NCI-H2029 treated with DMSO at 0.1 percent for 48 hours (cell line): ENCODE measurements at places on chromosomes 12 and 14.

DNA sequence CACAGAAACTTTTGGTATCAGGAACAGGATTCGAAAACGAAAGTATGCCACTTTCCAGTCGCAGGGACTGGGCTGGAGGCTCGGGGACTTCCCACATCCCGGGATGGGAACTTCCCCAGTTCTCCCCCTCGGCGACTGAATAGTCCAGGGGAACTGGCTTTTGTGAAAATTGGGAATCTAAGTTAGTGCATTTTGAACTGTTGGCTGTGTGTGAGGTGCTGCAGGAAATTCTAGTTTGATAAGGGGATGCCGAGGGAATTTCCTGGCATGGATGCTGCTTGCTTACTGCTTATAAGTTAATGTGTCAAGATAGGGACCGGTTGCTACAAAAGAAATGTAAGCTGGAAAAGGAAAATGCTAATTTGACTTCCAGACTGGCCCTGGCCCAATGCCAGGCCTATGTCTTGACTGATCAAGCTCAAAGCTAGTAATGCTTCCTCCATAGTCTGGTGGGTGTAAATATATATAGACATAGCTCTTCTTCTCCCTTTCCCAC is 73.4 kb upstream of the EIF5 start:
- DNase-seq, result no peak

DNA sequence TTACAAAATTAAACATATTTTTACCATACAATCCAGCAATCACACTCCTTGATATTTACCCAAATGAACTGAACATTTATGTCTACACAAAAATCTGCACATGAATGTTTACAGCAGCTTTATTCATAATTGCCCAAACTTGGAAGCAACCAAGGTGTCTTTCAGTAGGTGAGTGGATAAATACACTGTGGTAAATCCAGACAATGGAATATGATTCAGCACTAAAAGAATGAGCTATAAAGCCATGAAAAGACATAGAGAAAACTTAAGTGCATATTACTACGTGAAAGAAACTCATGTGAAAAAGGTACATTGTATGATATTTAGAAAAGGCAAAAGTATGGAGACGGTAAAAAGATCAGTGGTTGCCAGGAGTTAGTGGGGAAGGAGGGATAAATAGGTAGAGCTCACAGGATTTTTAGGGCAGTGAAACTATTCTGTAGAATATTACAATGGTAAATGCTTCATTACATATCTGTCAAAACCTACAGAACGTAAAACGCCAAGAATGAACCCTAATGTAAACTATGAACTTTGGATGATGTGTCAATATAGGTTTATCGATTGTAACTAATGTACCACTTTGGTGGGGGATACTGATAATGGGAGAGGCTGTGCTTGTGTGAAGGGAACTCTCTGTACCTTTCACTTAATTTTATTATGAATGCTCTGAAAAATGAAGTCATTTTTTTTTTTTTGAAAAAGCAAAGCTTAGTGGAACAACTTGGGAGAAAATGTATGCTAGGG is 295.7 kb downstream of the CEP128 start:
- DNase-seq, result no peak

- no peak for DNase-seq
Observed at GRCh38 chr12:78559886-78560285, 304.7 kb upstream of the SYT1 start.

- DNase-seq, result no peak
Observed at GRCh38 chr14:87149583-87150354, 843.2 kb downstream of the GALC start.

DNA sequence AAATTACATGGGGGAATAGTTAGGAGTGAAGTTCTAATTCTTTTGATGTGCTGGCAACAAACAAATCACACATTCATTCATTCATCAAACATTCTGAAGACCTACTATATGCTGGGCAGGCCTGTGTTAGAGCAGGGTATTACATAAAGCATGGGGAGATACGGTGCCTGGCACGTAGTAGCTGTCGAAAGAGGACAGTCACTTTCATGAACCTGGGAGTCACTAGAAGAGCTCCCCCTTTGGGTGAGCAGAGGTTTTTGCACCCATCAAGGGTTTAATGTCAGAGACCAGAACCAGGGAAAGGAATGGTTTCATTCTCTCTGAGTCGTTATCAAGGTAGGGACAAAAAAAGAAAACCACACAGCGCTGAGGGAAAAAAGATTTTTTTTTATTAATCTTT is 10.0 kb downstream of the LHX5 start:
- DNase-seq, result no peak

DNA sequence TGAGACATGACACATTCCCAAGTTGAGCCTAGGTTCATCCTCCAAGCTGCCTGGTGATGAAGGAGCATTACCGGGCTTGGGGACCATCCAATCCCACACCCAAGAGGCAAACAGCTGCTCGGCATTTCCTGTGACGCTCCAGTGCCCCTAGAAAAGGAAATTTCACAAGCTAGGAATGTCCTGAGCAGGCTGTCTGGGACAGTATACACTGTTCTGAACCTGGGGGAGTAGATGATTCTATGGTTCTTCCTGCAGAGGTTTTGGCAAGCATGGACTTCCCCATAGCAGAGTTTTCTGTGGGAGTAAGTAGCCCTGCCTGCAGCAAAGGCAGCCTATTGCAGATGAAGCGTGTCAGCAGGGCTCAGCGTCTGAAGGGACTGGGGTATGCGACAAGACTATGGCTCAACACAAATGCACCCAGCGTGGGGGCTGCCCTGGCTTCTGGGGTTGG is 47.4 kb upstream of the SRSF5 start:
- no peak for DNase-seq

GRCh38 chr12:76786986-76787385 is 23.1 kb downstream of the ZDHHC17 start:
- no peak for DNase-seq

DNA sequence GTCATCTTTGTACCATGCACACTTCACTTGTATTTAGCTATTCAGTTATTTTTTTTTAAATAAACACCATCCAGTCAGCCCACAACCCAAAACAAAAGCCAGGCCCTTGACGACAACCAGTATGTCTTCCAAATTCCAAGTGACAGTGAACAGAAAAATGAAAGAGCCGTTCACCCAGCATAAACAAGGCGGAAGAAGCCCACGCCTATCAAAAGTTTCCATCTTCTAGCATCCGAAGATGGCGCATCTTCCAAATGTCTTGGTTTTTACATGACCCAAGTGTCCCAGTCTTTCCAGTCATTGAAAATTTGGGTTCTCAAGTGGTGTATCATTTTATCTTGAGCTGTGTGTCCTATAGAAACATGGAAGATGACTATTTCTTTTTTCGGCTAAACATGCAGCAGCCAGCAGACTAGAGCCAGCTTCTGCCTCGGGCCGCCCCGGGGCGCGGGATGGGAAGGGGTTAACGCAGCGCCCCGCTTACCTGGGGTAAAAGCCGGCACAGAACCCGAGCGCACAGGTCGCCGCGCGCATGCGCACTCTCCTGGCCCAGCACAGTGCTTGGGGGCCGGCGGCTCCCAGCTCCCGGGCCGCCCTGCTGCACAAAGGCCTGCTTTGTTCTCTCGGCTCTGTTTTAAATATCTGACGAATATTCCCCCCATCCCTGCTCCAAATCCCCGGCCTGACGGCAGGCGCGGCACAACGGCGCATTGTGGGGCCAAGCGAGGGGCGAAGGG is 164.8 kb downstream of the ZFP36L1 start:
- DNase-seq, result no peak

DNA sequence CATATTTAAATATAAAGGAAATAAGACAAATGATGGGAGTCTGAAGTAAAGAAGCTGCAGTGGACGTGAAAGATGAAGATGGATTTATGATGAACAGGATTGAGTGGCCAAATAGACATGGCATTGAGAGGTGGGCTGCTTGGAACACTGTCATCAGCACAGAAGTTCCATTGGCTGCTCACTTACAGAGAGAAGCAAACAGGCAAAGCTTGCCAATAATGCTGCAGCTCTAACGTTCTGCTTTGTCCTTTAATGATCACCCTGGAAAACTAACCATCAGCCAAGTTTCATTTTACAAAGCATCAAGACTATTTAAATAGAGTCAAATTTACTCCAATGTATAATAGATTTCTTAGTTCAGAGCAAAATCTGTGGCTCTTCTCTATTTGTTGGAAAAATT is 721.4 kb downstream of the TMTC2 start:
- no peak for DNase-seq

GRCh38 chr12:4416276-4416675 is 29.3 kb downstream of the FGF6 start:
- DNase-seq, result no peak

DNA sequence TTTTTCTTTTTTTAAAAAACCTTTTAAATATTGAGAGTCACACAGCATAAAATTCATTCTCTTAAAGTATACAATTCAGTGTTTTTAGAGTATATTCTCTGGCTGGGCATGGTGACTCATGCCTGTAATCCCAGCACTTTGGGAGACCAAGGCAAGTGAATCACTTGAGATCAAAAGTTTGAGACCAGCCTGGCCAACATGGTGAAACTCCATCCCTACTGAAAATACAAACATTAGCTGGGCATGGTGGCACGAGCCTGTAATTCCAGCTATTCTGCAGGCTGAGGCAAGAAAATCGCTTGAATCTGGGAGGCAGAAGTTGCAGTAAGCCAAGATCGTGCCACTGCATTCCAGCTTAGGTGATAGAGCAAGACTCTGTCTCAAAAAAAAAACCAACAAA is 68.4 kb upstream of the BCAT1 start:
- DNase-seq, result no peak

GRCh38 chr12:3035171-3035570 is 42.0 kb upstream of the TSPAN9 start:
- DNase-seq, result no peak

GRCh38 chr14:100692859-100693558 is 33.7 kb upstream of the DLK1 start:
- DNase-seq, result peak; percentile 34

GRCh38 chr14:91238085-91238484 is 6.4 kb downstream of the GPR68 start:
- DNase-seq, result no peak

DNA sequence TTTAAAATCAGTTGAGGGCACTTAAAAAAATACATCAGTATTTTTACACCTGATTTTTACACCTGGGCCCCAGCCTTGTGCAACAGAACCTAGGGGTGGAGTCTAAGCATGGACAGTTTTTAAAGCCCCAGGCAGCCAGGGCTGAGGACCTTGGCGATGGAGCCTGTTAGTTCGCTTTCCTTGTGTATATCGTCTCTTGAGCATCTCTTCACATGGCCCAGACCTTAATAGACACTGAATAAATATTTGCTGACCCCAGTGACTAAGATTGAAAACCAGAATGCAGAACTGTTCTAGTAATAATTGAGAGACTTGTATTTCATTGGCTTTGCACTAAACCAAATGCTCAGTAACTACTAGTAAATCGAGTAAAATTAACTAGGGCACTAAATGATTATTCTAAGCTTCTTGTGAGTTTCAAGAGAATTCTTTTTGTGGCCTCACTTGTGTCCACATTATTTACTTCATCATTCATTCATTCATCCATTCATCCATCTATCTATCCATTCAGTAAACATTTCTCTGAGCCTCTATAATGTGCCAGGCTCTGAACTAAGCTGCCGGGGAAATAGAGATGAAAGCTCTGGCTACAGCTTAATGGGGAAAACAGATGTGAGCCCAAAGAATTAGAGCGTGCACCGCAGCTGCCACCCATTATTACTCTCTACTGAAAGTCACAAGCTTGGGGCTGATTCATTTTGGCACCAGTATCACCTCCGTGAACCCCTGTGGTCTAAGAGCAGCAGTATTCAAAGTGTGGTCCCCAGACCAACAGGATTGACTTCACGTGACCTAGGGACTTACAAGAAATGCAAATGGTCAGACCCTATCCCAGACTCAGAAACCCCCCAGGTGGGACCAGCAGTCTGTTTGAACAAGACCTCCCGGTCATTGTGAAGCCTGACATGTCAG is 30.7 kb upstream of the BCL7A start:
- DNase-seq, result no peak
